ENCODE measurements at places on chromosomes 13 and 19.

DNA sequence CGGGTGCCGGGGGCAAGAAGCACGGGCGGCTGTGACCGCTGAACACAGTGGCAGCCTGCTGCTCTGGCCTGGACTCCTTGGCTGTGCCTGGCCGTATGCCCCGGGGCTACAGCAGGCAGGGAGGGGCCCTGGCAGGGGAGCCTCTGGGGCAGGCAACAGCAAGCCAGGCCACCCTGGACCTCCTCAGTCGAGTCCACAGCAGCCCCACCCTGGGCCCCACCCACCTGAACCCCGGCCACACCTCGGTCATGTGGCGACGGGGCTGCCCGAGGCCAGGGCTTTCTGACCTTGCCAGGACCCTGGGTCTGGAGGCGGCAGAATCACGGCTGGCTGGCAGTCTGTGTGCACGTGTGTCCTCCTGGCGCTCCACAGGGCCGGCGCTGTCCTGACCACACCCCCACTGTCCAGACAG, 8.7 kb downstream of the CILP2 start:
- H3K4me1 ChIP-seq, result no peaks in the 10 kb centered on the region
- no peak for DNase-seq
- no peaks in the 10 kb centered on the region for H3K36me3 ChIP-seq
- no peak overlapping the region for H3K4me3 ChIP-seq
- no peaks in the 10 kb centered on the region for H3K27me3 ChIP-seq

DNA sequence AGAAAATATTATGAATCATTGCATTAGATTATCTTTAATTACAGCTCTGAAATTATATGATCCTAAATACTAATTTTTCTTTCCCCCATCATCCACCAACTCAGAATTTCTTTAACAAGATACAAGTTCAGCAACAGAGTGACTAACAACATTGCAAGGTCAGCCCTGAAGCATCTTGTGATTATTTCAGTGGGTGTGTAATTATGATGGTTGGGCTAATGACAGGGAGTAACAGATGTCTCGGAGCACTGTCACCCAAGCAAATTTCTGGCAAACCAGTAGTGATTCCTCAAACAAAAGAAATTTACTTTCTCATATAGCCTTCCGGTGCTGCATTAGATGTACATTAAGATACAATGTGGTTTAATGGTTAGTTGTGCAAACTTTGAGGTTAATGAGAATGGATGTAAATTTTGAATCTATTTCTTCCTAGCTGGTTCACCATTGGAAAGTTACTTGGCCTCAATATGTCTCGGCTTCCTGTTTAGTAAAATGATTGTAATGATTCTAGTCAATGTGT, 238.9 kb downstream of the ITGBL1 start:
- no peaks in the 10 kb centered on the region for H3K4me1 ChIP-seq
- H3K27me3 ChIP-seq, result no peaks in the 10 kb centered on the region
- DNase-seq, result no peak

GRCh38 chr13:44302233-44302632, 71.4 kb upstream of the SERP2 start:
- DNase-seq, result no peak
- peaks cover 22% of the 10 kb centered on the region for H3K4me1 ChIP-seq
- H3K27ac ChIP-seq, result no peak overlapping the region

- H3K27me3 ChIP-seq, result no peaks in the 10 kb centered on the region
- no peak for DNase-seq
- H3K27ac ChIP-seq, result no peak overlapping the region
- H3K36me3 ChIP-seq, result no peaks in the 10 kb centered on the region
- H3K4me1 ChIP-seq, result no peaks in the 10 kb centered on the region
- no peak overlapping the region for H3K4me3 ChIP-seq
These were observed 60.1 kb downstream of the PEPD start for GRCh38 chr19:33461256-33462111.

- no peaks in the 10 kb centered on the region for H3K27me3 ChIP-seq
- H3K4me3 ChIP-seq, result no peak overlapping the region
- no peaks in the 10 kb centered on the region for H3K4me1 ChIP-seq
- H3K36me3 ChIP-seq, result no peaks in the 10 kb centered on the region
- DNase-seq, result no peak
- no peak overlapping the region for H3K27ac ChIP-seq
These were observed 45.3 kb upstream of the ANKRD10 start for GRCh38 chr13:110960204-110960603.

DNA sequence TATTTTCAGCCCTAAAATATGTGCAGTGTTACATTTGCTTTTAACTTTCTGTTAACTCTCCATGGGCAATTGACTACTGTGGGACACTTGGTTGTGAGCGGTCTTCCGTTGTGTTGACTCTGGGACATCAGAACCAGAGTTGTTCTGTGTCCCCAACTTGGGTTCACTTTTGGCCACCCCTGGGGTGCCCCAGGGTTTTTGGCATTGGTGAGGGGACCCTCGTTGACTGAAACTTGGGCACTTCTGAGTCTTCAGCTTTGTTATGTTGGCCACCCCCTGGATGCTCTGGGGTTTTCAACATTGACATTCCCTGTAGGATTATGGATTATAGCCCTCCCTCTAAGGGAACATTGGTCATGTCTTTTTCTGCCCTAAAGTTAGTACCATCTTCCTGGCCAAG, 57.1 kb downstream of the OR10H4 start:
- no peaks in the 10 kb centered on the region for H3K27me3 ChIP-seq
- H3K36me3 ChIP-seq, result no peaks in the 10 kb centered on the region
- no peak overlapping the region for H3K27ac ChIP-seq
- DNase-seq, result no peak

DNA sequence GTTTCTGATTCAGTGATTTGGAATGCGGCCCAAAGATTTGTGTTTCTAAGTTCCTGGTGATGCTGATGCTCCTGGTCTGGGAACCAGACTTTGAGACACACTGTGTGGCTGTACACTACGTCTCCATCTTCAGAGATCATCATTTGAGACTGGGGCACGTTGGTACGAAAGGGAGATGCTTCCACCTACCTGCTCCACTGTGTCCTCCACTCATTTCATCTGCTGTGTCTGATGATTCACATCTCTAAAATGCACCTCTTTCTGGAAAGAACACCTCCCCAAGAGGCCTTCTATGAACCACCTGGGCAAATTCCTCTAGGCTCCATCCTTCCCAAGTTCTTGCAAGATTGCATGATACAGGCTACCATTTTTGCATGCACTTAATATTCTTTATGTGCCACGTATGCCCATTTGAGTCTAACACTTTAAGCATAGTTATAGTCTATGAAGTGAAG, 58.6 kb downstream of the ERCC5 start:
- peaks cover 3% of the 10 kb centered on the region for H3K27me3 ChIP-seq
- no peaks in the 10 kb centered on the region for H3K36me3 ChIP-seq
- H3K4me1 ChIP-seq, result no peaks in the 10 kb centered on the region

DNA sequence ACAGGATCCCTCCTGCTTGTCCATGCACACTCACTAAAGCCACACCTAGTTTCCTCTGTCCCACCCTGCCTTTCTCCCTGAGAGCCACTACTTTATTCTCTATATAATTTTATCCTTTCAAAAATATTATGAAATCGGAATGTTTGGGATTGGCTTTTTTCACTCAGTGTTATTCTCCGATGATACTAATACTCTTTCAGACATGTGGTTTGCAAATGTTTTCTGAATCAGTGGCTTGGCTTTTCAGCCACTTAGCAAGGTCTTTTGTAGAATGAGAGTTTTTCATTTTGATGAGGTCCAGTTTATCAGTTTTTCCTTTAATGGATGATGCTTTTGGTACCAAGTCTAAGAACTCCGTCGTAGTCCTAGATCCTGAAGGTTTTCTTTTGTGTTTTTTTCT, 11.6 kb downstream of the SPATA13 start:
- no peaks in the 10 kb centered on the region for H3K4me1 ChIP-seq
- no peak overlapping the region for H3K27ac ChIP-seq
- no peak for DNase-seq
- no peaks in the 10 kb centered on the region for H3K27me3 ChIP-seq
- no peaks in the 10 kb centered on the region for H3K36me3 ChIP-seq

- H3K36me3 ChIP-seq, result no peaks in the 10 kb centered on the region
- DNase-seq, result no peak
- no peaks in the 10 kb centered on the region for H3K4me1 ChIP-seq
- H3K4me3 ChIP-seq, result no peak overlapping the region
- H3K27ac ChIP-seq, result no peak overlapping the region
- peaks cover 3% of the 10 kb centered on the region for H3K27me3 ChIP-seq
These were observed 45.3 kb downstream of the NWD1 start for GRCh38 chr19:16764793-16765433.

DNA sequence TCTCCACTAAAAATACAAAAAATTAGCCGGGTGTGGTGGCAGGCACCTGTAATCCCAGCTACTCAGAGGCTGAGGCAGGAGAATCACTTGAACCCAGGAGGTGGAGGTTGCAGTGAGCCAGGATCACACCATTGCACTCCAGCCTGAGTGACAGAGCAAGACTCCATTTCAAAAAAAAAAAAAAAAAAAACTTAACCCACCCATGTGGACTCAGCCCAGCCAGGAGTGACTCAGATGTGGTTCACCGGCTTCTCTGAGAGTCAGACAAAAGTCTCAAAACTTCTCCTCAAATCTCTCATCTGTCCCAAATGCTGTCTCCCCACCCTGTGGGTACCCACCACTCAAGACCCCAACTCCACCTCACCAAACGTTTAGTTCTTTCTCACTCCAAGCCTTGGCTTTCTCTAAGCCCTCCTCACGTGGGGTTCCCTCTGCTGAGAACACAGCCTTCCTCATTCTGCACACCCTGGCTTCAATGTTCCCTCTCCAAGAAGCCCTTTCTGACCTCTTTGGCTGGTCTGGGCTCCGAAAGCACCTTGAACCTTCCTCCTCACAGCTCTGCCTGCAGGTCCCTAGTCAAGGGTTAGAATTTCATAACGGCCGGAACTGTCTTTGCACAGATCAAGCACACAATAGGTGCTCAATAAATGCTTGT, 11.1 kb upstream of the RAB3A start:
- H3K36me3 ChIP-seq, result no peaks in the 10 kb centered on the region
- no peaks in the 10 kb centered on the region for H3K4me1 ChIP-seq
- no peak overlapping the region for H3K27ac ChIP-seq
- no peak overlapping the region for H3K4me3 ChIP-seq
- no peaks in the 10 kb centered on the region for H3K27me3 ChIP-seq

GRCh38 chr19:10182076-10182475, 12.7 kb downstream of the DNMT1 start:
- no peak for DNase-seq
- H3K4me3 ChIP-seq, result no peak overlapping the region
- H3K27ac ChIP-seq, result no peak overlapping the region
- no peaks in the 10 kb centered on the region for H3K4me1 ChIP-seq
- no peaks in the 10 kb centered on the region for H3K27me3 ChIP-seq

- H3K4me3 ChIP-seq, result no peak overlapping the region
- peaks cover 2% of the 10 kb centered on the region for H3K27me3 ChIP-seq
- no peaks in the 10 kb centered on the region for H3K36me3 ChIP-seq
- H3K4me1 ChIP-seq, result no peaks in the 10 kb centered on the region
- H3K27ac ChIP-seq, result no peak overlapping the region
- DNase-seq, result no peak
These were observed 14.6 kb downstream of the CSNK1A1L start for GRCh38 chr13:37090912-37091311.

- no peaks in the 10 kb centered on the region for H3K27me3 ChIP-seq
- no peak for DNase-seq
- no peak overlapping the region for H3K4me3 ChIP-seq
- no peak overlapping the region for H3K27ac ChIP-seq
These were observed 10.9 kb downstream of the GNA15 start for GRCh38 chr19:3146677-3147100.

DNA sequence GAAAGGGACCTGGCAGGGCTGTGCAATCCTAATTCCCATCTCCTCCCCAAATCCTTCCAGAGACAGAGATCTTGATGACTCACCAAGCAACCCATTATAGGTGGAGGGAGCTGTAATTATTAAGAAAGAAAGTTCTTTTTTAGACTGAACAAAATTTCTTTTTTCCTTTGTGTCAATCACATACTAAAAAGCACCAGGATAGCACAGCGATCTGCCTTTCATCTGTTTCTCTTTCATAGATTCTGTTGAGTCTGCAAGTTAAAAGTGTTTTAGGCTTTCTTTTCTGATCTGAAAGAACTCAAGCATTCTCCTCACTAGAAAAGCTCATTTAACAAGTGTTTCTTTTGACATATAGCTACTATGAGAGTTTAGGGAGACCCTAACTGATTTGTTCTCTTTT, 222.8 kb downstream of the DCT start:
- H3K27me3 ChIP-seq, result no peaks in the 10 kb centered on the region
- no peaks in the 10 kb centered on the region for H3K36me3 ChIP-seq
- no peak overlapping the region for H3K4me3 ChIP-seq
- H3K4me1 ChIP-seq, result no peaks in the 10 kb centered on the region

GRCh38 chr19:30209617-30210600, 162.3 kb upstream of the ZNF536 start:
- H3K4me3 ChIP-seq, result no peak overlapping the region
- no peak overlapping the region for H3K27ac ChIP-seq
- no peaks in the 10 kb centered on the region for H3K4me1 ChIP-seq
- no peaks in the 10 kb centered on the region for H3K27me3 ChIP-seq
- H3K36me3 ChIP-seq, result no peaks in the 10 kb centered on the region

Data from endothelial cell of umbilical vein (primary cell).